NCI-H146 (cell line): ENCODE measurements at places on chromosomes 13 and 19.

GRCh38 chr19:56290104-56290503, 17.6 kb downstream of the EDDM13 start:
- no peak for DNase-seq

- DNase-seq: no peak
These were observed 33.4 kb downstream of the CAB39L start for GRCh38 chr13:49410477-49410876.

GRCh38 chr19:50724522-50725217, 1.5 kb downstream of the CLEC11A start:
- peak; percentile 97 for DNase-seq

DNA sequence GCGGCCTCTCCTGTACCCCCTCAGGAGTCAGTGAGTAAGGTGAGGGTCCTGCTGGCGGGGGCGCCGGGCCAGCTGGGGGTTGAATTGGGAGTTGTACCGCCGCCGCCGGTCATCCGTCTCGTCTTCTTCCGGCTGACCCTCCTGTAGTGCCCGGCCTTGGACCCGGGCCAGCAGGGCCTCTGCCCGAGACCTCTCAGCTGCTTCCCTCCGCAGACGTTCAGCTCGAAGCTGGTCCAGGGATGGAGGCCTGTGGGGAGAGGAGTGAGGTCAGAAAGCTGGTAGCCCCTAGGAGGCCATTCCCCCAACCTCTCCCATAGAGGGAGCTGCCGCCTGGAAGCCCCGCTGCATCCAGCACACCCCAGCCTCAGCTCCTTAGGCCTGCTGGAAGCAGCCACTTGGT, 3.8 kb downstream of the LENG1 start:
- DNase-seq: no peak

- DNase-seq: no peak
These were observed 79.1 kb downstream of the B3GLCT start for GRCh38 chr13:31278869-31279268.

DNA sequence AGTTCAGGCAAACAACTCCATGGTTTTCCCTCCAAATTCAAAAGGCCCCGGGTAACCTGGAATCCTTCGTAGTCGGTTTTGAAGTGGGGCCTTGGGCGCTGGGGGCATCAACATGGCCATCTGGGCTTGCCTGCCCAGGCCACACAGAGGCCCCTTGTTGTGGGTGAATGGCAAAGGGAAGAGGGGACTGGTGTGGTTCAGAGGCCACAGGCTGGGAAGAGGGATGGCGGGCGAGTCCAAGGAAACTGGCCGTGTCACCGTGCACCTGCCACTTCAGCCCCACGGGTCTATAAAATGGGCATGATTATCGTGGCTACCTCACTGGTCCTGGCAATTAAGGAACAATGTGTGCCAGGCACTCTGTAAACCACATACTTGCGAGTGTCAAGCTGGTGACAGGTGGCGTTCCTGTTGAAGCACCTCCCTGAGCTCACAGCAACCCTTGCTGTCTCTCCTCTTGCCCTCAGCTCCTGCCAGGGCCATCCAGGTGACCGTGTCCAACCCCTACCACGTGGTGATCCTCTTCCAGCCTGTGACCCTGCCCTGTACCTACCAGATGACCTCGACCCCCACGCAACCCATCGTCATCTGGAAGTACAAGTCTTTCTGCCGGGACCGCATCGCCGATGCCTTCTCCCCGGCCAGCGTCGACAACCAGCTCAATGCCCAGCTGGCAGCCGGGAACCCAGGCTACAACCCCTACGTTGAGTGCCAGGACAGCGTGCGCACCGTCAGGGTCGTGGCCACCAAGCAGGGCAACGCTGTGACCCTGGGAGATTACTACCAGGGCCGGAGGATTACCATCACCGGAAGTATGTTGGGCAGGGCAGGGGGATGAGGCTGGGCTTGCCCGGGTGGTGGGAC, 1.3 kb downstream of the LSR start:
- no peak for DNase-seq

DNA sequence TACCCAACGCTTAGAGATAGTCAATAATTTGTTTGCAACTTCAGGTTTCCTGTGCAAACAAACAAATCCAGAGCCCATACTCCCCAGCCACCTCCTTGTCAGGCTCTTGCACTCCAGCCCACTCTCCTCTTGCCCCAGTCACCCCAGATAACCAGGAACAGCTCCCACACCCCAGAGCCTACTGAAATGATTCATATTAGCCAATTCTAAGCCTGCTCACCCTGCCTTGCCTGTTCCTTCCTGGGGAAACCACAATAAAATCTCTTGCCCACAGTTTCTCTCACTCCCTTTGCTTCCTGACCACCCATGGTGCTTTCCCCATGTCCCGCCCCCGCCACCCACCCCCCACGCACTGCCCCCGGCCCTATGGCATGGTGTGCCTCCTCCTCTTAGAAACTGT, 3.8 kb upstream of the ACTL9 start:
- DNase-seq: no peak

DNA sequence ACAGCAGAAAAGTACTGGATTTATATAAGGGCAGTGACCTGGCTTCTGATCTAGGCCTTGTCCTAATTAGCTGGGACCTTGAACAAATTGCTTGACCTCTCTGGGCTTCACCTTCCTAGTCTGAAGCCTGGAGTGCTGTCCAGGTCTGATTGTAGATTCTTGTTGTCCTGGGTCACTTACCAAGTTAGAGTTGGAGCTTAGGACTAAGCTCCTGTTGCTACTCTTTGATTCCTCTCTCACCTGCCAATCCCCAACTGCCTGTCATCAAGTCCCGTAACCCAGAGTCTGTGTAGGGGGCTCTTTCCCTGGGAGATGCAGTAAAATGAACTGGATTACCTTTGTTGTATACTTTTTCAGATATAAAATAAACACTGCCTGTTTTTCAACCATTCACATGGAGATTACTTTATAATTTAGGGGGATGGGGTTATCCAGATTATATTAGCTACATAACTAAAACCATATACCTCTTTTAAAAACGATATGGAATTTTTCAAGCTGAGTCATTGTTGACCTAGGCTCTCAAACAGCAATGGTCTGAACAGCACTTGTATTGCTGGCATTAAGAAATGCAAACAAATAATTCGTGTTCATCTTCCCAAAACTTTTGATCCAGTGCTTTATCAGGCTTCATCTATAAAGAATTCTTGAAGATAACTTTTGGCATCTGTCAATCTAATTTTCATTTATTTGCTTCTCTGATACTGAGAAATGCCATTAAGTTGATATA, 5.8 kb downstream of the ARHGAP35 start:
- DNase-seq: no peak

- DNase-seq: peak; percentile 91
These were observed 624.4 kb upstream of the KLHL1 start for GRCh38 chr13:70732611-70733010.

- no peak for DNase-seq
These were observed 8.0 kb upstream of the CACTIN start for GRCh38 chr19:3634496-3635045.

GRCh38 chr13:112202966-112203365, 136.0 kb downstream of the SOX1 start:
- DNase-seq: no peak

DNA sequence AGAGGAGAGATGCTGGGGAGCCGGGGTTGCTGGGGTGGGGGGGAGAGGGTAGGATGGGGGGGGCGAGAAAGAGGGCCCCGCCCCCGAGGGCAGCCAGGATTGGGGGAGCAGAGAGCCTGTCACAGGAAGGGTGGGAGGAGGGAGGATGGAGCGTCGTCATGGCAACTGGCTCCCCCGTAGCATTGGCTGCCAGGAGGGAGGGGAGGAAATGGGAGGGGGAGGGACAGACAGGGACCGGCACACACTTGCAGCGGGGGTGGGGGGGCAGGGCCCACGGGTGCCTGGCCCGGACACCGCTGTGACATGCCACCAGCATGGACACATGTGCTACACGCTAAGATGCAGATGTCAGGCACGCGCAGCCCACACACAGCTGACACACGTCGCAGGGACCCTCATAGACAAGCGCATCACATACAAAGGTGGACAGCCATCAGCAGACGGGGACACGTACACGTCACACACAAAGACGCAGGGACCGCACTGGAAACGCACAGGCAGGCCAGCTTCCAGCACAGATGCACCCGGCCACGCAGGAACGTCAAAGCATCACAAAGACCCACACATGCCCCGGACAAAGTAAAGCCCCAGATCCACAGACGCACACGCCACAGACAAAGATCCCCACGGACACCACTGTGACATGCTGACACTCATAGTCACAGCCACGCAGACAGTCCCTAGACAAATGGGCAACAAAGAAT, at the start of gene LMTK3:
TSS of gene LMTK3 (minus strand) at position 36 of the 704 bp plus-strand sequence. CDS start 259 bp downstream, outside the sequence.
- DNase-seq: peak; percentile 73

GRCh38 chr13:105814902-105815250, 720.6 kb downstream of the EFNB2 start:
- no peak for DNase-seq
